ENCODE measurements at places on chromosomes 13 and 19.

- DNase-seq = no peak
Observed at GRCh38 chr13:66113882-66114526, 1116.1 kb downstream of the PCDH9 start.

DNA sequence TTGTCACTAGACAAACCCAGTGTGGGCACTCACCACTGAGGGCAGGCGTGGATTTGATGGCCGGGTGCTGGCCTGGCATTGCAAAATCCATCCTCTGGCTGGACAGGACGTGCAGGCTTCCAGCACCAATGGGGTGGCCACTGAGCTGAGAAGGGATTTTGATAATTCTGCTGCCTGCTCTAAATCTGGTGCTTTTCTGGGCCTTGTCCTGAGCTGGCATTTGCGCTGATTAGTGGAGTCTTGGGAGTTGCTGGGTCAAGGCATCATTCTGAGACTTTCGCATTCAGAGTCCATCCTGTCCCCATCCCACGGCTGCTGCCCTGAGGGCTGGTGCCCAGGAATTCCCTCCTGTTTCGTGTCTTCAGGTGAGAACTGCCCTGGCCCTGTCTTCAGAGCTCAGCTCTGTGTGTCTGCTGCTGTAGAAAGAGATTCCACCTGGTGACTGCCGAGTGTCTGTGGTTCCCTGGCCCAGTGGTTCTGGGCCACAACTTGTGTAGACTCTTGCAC, 65.9 kb upstream of the MCF2L start:
- DNase-seq = no peak

DNA sequence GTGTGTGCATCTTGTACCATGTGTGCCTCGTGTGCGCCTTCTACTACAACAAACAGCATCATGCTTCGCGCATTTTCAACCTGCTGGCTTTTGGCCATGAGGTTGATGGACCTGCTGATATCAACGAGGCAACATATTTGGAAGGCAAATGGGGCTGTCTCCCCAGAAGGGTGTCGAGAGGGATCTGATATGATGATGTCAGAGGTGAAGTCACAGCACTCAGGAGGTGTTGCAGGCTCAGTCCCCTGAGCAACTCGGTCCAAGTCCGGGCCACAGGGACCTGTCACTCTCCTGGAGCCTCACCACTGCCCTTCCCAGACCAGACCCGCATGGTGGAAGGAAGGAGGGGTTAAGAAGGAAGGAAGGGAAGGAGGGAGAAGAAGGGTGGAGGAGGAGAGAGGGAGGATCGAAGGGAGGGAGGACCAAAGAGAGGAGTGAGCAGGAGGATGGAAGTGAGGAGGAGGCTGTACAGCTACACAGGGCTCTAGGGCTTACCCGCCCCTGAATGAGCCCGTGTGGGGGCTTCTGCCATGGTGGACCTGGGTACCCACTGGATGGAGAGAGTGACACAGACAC, 6.7 kb upstream of the C13orf46 start:
- no peak for DNase-seq

- no peak for DNase-seq
Observed at GRCh38 chr19:41940731-41941409, 12.6 kb upstream of the ERFL start.

GRCh38 chr19:55272142-55272541, 7.8 kb downstream of the HSPBP1 start:
- DNase-seq = no peak

DNA sequence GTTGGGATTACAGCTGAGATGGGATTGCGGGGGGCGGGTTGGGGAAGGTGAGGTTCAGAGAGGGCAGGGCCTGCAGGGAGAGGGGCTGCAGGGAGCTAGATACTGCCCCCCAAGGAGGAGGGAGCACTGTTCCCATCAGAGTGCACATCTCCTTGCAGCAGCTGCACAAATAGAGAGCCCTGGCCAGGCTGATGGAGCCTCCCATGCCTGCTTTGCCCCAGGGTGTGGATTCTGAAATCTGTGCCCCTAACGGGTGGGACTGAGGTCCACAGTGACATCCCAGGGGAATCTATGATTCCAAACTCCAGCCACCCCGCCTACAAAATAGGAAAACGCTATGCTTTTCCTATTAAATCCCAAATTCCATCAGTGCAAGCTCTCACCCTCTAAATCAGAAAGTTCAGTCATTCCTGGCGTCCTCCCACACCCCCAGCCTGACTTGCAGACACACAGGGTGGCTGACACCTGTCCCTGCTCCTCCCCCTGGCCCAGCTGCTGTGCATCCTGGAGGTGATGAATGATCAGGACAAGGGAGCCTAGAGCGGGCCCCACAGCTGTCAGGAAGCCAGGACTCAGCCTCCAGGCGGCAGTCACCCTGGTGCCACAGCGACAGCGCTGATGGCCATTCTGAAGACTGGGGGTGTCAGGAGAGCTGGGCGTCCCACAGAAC, 6.3 kb upstream of the CEACAM21 start:
- DNase-seq = no peak

DNA sequence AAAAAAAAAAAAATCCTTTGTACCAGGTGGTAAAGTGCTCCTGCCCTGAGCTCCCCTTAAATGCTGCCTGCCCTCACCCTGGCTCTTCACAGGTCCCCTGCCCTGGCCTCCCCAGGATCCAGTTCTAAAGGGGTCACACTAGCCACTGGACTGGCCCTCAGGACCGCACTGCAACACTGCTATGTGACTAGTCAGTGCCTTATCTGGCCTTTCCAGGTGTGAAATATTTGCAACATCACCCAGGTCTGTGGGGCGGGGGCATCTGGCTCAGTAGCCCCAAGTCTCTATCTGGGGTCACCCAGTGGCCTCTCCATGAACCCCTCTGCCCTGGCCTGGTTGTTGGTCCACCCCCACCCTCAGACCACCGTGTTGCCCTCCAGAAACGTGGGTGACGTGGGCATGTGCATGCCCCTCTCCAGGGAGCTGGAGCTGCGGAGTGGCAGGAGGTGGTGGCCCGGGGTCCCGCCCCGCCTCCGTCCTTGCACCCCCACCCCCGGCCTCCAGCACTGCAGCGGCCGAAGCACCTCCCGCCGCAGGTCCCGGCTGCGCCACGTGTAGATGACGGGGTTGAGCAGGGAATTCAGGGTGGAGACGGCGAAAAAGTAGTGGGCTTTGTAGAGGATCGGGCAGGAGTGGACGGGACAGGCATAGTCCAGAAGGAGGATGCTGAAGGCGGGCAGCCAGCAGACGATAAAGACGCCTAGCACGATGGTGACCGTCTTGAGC, 7.5 kb downstream of the S1PR2 start:
- no peak for DNase-seq

- no peak for DNase-seq
Observed at GRCh38 chr13:24179486-24179850, 18.9 kb downstream of the SPATA13 start.

- peak; percentile 62 for DNase-seq
Observed at GRCh38 chr13:108326309-108326708, 56.8 kb downstream of the TNFSF13B start.

GRCh38 chr13:47621931-47622330, 379.1 kb downstream of the SUCLA2 start:
- DNase-seq = no peak

DNA sequence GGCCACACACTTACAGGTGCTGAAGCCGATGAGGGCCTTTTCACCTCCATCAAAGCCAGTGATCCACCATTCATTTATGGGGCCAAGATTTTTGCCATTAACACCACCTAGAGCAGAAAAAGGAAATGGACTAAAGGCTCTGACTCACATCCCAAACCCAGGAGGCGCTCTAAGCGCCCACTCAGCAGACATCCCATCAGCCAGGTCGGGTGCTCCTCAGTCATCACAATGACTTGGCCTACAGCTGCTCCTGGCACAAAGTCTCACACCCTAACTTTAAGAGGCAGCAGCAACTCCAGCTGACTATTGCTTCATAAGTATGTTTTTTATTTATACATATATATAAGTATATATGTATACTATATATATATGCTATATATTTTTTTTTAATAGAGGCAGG, 36.1 kb upstream of the EIF3G start:
- no peak for DNase-seq

- peak; percentile 96 for DNase-seq
Observed at GRCh38 chr19:4867534-4868285, at the start of gene PLIN3. Gene PLIN3, minus strand, starts transcription at chr19:4867667. Its CDS starts 6,273 bp downstream, at chr19:4861394.

DNA sequence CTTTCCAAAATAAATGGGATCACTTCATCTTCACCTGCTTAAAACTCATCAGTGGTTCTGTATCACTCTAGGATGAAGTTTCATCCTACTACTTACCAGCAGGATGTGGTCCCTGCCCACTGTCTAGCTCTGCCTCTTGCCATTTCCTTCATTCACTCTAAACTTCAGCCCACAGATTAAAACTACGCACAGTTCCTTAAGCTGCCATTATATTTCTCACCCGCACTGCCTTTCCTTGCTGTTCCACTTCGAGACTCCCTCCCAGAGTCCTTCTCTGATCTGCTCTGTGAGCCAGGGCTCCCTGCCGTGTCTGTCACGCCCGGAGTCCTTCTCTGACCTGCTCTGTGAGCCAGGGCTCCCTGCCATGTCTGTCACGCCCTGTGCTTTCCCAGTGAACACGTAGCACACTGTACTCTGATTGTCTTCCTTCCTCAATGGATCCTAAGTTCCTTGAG, 52.0 kb upstream of the NPAS1 start:
- DNase-seq = no peak

DNA sequence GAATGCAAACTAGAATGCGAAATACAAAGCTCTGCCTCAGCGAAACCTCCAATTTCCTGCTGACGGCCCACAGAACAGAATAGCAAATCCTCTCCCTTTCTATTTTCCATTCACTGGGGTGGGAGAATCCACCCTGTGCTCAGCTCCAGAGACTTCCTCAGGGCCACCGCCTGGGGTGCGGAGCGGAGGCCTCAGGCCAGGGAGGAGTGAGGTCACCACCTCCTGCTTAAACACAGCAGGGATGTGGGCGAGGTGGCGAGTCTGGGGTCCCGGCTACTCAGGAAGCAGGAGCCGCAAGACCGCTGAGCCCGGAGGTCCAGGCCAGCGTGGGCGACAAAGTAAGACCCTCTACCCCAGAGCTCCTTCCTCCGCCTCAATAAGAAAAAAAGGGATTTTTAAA, 666 bp upstream of the ZNF320 start:
- DNase-seq = no peak

DNA sequence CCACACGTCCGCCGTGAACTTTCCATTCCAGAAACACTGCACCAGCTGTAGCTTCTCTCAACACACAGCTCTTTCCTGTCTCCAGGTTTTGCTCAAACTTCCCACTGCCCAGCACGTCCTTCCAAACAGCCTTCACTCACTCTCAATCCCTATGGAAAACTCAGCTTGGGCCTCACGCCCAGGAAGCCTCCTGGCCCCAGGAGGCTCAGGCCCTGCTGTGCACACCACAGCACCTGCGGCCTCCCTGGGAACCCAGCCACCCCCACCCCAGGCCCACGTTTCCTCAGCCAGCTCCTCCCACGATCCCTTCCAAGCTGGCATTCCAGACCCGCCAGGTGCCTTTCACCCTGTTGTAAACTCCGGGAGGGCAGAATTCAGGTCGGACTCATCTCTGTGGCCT, 35.2 kb downstream of the C13orf46 start:
- no peak for DNase-seq

DNA sequence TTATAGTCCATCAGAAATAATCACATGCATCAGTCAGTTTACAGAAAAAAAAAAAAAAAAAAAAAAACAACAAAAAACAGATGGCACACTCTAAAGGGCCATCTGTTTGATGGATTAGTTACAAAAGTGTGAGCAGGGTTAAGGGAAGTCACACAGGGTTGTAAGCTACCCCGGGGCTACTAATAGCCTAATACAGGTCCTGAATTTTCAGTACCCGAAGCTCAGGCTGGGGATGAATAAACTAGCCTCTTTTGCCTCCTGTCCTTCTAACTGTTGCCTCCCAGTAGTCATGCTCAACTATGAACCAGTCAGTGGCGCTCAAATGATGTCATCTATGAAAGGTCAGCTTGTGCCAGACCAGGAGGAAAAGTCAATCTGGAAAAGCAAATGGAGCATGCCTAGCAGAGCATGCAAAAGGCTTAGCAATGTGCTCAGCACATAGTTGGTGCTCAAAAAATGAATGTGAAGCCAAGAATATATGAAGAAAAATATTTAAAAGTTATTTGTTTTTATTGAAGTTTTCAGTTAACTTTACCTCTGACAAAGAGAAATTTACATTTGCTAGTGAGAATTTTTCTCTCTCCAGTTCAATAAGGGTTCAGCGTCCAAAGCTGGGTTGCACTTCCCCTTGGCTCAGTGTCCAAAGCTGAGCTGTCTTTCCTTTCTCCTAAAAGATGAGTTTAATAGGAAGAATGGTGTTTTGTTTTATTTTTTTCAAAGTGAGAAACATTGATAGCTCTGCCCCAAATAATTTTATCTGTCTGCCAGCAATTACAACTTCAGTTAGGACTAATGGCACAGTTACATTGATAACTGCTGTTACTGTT, 30.8 kb upstream of the LRCH1 start:
- no peak for DNase-seq

- DNase-seq = no peak
Observed at GRCh38 chr13:87837946-87838345, 166.8 kb downstream of the SLITRK5 start.

GRCh38 chr13:73210218-73210883, 151.5 kb downstream of the KLF5 start:
- no peak for DNase-seq

GRCh38 chr13:64849196-64849595, 2380.9 kb downstream of the PCDH9 start:
- DNase-seq = no peak

- DNase-seq = no peak
Observed at GRCh38 chr19:11349171-11349570, 2.9 kb downstream of the CCDC159 start.

DNA sequence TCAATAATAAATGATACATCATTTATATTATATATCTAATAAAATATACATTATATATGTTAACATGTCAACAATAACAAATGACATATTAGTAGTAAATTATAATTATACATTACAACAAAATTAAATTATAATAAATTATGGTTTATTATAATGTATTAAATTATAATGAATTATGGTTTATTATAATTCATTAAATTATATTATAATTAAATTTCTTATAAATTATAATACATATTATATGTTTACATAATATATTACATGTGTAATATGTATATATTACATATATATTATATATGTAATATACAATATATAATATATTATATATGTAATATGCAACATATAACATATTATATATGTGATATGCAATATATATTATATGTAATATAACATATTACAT, 20.5 kb downstream of the C3 start:
- DNase-seq = no peak

DNA sequence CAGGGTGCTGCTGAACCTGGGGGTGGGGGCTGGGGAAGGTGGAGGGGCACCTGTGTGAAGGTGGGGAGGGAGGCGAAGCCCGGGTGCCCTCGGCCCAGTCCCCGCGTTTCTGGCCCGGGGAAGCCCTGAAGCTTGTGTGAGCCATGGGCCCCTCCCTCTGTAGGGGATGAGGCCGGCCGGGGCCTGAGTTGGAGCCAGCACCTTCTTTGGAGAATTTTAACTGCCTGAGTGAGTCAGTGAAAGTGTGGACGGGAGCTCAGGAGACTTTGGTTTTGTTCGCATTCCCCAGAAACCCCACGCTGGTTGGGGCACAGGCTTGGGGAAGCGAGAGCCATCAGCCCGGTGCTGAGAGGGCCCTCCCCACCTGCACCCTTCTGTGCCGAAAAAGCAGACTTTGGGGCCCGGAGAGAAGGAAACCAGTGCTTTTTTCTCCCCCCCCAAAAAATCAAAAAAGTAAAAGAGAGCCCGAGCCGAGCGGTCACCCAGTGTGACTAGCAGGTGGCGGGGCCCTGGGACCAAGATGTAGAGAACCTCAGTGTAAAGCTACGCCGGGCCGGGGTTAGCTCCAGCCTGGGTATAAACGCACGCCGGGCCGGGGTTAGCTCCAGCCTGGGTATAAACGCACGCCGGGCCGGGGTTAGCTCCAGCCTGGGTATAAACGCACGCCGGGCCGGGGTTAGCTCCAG, 45.1 kb downstream of the TMEM255B start:
- no peak for DNase-seq

- no peak for DNase-seq
Observed at GRCh38 chr13:49567491-49567890, 17.9 kb downstream of the RCBTB1 start.

Data from hematopoietic multipotent progenitor cell (in vitro differentiated cells).